Activated CD4-positive, alpha-beta memory T cell treated with anti-CD3 and anti-CD28 coated beads for 36 hours (primary cell): ENCODE measurements at places on chromosomes 5 and 9.

GRCh38 chr5:147963948-147964693, 57.8 kb upstream of the C5orf46 start:
- DNase-seq = no peak

GRCh38 chr5:157855404-157855994, 3.4 kb downstream of the CLINT1 start:
- DNase-seq = peak; percentile 49

- DNase-seq = no peak
These were observed 109.8 kb upstream of the NFIL3 start for GRCh38 chr9:91533382-91533781.

DNA sequence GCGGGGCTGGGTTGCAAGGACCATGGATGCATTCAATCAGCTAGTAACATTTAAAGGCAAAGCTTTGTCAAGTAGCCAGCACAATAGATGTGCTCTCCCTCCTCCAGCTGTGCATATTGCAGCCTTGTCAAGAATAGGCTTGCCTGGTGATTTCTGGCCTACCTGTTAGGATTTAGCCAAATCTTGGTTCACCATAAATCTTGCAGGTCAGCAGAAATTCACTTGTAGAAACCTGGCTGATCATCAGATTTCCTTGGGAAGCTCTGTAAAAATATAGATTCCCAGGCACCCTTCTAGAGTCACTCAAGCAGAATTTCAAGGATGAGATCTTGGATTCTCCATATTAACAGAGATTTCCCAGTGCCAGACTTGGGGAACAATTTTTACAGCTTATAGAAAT, 152.2 kb upstream of the SLC12A2 start:
- DNase-seq = no peak

DNA sequence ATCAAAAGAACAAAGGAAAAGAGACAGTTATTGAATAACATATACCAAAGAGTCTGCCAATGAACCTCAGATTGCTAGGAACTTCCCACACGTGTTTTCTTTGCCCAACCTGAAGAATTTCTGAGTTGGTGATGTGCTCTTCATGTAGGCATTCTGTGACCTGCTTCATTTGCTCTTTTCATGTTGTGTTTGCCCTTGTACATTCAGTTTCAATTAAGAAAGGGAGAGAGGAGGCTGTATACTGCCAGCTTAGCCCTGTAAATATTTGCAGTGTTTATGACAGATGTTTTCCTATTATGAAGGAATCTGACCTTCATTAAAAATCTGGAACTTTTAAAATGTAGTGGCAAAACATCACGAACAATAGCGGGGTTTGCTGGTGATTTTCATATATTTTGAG, 168.5 kb downstream of the GAS1 start:
- DNase-seq = no peak

GRCh38 chr5:56167519-56167918, 65.6 kb downstream of the ANKRD55 start:
- no peak for DNase-seq

DNA sequence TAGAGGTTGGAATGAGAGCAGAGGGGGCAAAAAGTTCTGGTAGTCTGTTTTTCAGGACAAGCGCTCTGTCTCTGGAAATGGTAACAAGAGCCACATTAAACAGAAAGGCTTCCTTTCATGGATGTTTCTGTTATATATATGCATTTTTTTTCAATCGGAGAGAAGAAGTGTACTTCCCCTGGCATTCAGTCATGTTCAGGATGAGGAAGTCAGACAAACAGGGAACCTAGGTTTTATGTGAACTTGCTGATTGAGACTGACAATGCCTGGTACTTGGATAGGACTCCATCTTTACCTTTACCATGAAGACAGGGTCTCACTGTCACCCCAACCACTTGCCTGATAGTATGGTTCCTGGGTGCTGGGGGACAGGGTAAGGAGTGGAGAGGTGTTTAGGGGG, 30.1 kb upstream of the ZBED3 start:
- no peak for DNase-seq

- no peak for DNase-seq
These were observed 138.0 kb downstream of the NUDT12 start for GRCh38 chr5:103424453-103425205.

DNA sequence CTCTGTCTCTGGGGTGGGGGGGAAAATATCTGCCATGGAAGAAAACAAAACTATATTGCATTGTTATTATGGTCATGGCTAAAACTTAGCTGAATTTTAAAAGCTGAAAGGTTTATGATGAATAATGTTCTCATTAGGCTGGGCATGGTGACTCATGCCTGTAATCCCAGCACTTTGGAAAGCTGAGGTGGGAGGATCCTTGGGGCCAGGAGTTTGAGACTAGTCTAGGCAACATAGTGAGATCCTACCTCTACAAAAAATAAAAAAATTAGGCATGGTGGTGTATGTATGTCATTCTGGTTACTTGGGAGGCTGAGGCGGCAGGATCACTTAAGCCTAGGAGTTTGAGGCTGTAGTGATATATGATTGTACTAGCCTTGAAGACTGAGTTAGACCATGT, 44.5 kb downstream of the IPO11 start:
- no peak for DNase-seq

DNA sequence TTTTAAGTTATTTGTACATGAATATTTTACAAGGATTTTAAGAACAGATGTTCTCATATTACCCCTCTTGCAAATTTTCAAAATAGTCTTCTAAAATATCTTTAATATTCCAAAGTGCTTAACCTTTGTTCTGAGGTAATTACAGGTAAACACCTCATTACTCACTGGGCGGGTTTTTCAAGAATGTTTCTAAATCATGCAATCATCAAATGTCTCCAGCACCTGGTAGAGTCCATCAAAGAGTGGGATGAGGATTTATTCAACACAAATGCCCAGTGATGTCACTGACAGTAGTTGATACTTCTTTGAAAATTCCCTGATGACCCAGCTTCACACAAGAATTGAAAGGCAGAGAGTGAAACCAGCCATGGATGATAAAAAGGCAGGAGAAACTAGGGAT, 114.4 kb downstream of the SEC61B start:
- no peak for DNase-seq

GRCh38 chr5:152271420-152271819, 133.7 kb downstream of the NMUR2 start:
- no peak for DNase-seq

DNA sequence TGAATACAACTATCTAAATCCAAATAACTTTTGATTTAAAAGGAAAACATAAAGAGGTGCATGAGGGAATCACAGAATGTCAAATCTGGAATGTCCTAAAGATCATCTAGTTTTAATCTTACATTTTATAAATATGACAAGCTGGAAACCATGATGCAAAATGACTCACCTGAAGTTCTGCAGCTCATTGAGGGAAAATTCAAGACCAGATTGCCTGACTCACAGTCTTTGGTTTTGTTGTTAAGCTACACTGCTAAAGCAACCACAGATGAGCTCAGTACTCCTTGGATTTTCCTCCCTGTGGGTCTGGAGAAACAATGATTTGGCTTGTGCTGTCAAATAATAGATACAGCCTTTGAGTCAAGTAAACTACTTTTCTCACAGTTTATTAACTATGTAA, 19.1 kb upstream of the EDIL3 start:
- no peak for DNase-seq

DNA sequence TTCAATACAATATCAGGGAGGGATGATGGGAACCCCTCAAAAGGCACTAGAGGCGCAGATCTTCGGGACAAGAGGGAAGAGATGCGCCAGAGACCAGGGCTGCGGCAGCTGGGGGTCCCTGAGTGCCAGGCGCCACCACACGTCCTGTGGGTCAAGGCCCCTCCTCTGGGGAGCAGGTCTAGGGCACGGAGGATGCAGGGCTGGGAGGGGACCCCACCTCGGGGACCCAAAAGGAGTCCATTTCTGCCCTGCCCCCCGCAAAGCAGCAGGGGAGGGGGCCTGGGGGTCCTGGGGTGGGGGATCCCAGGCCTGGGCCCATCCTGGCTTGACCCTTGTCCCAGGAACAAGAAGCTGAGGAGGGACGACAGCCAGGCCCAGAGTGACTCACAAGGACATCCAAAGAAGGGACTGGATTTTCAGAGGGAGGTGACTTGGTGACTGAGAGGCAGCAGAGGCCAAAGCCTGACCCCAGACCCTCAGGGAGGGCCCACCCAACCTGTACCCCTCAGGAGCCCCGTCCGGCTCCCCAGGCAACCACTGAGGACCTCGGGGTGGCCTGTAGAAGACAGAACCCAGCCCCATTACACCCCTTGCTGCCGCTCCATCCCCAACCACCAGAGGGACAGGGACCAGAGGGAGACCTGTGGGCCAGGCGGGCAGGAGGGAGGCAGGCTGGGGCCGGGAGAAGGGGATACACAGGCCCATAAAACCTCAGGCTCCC, 54.2 kb downstream of the LRSAM1 start:
- DNase-seq = peak; percentile 46

- DNase-seq = no peak
These were observed 85.3 kb downstream of the TTC39B start for GRCh38 chr9:15221746-15222145.

- no peak for DNase-seq
These were observed 23.4 kb downstream of the EHMT1 start for GRCh38 chr9:137642118-137642601.

GRCh38 chr5:75037106-75037505, 15.3 kb downstream of the GCNT4 start:
- peak; percentile 55 for DNase-seq

GRCh38 chr9:2019723-2020122, 4.6 kb downstream of the SMARCA2 start:
- DNase-seq = no peak

GRCh38 chr5:127909066-127909465, 174.5 kb upstream of the SLC12A2 start:
- DNase-seq = peak; percentile 16

DNA sequence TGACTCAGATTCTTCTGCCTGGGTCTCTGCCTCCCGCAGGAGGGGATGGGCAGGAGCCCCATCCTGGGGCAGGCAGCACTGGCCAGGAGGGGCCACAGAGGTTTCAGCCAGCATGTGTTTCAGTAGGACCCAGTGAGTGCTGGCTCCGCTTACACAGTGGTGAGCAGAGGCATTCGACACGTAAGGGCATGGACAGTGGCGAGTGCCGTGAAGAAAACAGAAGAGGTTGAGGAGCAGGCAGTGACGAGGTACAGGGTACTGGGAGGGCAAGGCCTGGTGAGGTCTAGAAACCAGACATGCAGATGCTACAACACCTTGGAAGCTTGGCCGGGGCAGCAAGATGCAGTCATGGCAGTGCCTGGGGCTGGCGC, 41.5 kb downstream of the CACNA1B start:
- DNase-seq = no peak

- no peak for DNase-seq
These were observed 6.6 kb downstream of the C1QTNF2 start for GRCh38 chr5:160363660-160364395.

- DNase-seq = peak; percentile 54
These were observed 221.8 kb downstream of the MEF2C start for GRCh38 chr5:88660947-88661805.

- no peak for DNase-seq
These were observed 253.2 kb downstream of the CDH18 start for GRCh38 chr5:19734776-19735175.

GRCh38 chr9:13388157-13388556, 108.7 kb upstream of the MPDZ start:
- DNase-seq = no peak

- DNase-seq = no peak
These were observed 26.1 kb downstream of the ZNF510 start for GRCh38 chr9:96751815-96752214.

- DNase-seq = no peak
These were observed 61.1 kb downstream of the EGFLAM start for GRCh38 chr5:38319491-38319890.

GRCh38 chr9:27719711-27720110, 146.4 kb upstream of the C9orf72 start:
- DNase-seq = no peak

DNA sequence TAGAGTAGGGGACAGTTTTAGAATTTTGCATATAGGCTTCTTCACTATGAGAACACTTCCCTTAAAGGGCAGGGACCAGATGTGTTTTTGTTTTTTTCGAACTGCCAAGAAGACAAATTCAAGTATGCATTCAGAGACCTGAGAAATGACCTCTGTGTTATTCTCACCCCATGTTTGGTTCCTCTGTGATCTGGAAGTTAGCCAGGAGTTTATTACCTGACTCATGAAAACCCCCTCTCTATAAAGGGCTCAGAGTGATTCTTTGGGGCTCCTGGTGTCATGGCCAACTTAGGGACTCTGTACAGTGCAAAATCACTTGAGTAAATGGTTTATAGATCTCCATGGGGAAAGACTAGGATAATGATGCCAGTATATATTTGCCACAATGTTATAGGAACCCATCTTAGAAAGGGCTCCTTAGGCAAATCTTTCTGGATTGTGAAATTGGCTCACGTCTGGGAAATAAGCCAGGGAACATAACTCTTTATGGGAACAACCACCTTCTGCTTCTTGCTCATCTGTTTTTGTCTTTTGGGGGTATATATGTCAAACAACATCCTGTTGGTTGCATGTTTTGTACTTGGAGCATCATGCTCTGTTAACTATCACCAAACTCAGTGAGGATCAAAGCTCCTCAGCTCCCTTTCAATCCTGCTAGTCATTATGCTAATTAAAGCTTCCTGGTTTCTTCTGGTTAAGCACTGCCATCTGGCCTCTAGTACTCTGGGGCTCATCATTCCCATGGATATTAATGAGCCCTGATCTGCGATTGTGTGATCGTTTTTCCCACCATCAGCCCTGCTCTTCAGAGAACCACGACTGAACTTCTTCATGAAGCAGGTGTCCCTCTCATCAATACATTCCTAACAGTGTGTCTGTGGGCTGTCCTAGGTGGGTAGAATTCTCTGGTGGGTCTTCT, 173.4 kb upstream of the CDH12 start:
- no peak for DNase-seq

DNA sequence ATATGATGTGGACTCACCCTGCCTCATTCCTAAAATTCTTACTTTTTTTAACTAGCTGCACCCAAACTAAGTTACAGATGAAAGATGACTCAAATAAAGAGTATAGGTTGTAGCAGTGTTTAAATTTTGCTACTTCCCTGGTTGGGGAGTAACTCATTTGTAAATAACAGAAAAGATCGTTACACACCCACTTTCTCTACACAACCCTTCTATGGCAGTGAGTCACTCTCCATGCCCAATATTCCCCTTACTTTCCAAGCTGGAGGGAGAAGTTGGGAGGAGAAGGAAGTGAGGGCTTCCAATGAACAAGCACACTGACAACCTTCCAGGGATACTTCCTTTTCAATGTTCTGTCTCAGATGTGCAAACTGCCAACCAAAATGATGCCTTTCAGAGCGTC, 1.9 kb downstream of the RASEF start:
- no peak for DNase-seq
